ENCODE measurements at places on chromosomes 4 and X.

DNA sequence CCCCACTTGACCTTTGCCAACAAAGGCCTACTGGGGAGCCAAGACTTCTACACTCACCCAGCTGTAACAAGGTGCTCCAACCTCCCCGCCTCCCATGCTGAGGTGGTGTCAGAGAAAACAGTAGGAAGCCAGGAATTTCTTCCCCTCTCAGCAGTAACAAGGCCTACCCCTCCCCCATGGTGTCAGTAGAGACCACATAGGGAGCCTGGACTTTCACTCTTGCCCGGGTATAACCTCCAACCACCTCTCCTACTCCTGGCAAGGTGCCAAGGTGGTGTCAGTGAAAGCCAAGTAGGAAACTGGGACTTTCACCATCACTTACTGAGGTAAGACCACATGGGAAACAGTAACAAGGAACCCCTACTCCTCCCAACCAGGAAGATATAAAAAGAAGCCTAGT is 93.1 kb downstream of the SLC16A2 start:
- no peak for DNase-seq

DNA sequence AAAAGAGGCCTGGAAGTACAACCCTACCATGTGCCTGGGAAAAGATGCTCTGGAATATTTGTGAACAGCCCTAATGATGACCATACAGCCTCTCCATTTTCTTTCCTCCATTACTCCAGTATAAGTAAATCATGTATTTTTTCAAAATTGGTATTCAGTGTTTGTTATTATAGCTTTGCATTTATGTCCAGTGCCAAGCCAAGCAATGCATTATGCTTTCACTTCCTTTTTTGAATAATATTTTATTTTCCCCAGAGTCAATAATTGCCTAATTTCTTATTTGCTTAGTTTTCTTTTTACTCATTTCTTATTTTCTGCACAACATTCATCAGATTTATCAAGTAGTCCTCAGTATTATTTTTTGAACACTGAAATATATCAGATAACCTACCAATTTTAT is 49.3 kb upstream of the EOLA2 start:
- no peak for DNase-seq

- no peak for DNase-seq
These were observed at the start of gene ANK2 for GRCh38 chr4:113049421-113050370. TSS of gene ANK2 (plus strand) at chr4:113049653. CDS start at chr4:113049729, 76 bp downstream.

GRCh38 chr4:76214177-76214675 is 602 bp upstream of the SCARB2 start:
- DNase-seq: no peak

- no peak for DNase-seq
These were observed 7.6 kb upstream of the GUF1 start for GRCh38 chr4:44670506-44671199.

DNA sequence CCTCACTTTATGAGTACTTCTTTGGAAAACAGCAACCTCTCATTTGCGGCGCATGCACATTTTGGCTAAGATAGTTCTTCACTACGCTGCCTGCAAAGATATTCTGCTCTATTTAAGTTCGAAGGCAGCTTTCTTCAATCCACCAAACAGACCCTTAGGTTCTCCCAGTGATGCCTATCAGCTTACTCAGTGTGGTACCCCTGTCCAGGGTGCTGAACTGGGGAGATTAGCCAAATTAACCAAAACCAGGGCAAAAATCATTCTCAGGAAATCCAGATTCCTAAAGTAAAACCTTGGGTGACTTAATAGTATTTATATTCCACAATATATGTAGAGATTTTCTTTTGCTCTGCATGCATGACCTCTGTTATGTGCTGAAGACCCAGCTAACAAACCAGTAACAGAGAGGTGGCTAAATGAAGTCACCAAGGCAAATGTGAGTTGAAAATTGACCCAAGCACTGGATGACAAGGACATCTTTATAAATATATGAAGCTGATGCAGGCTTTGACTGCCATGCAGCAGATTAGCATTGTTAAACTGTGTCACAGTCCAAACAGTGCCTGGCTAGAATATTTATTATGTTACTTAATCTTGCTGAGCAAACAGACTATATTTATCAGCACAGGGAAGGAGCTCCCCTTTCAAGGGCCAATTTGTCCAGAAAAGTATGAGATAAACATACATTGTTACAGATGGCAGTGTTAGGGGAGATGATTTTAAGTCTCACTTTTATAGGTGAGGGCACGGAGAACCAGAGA is 418.2 kb downstream of the STIM2 start:
- DNase-seq: no peak

GRCh38 chr4:3340700-3341083 is 47.9 kb downstream of the RGS12 start:
- DNase-seq: no peak

- DNase-seq: no peak
These were observed 680 bp downstream of the MAEA start for GRCh38 chr4:1290165-1290977.

- DNase-seq: no peak
These were observed 425.7 kb downstream of the PABPC4L start for GRCh38 chr4:133775881-133776280.

GRCh38 chrX:106585478-106585877 is 26.3 kb upstream of the RADX start:
- DNase-seq: no peak

- DNase-seq: no peak
These were observed 2.0 kb downstream of the HS3ST1 start for GRCh38 chr4:11426731-11427120.

GRCh38 chrX:9957743-9958142 is 9.4 kb upstream of the CLDN34 start:
- DNase-seq: no peak

DNA sequence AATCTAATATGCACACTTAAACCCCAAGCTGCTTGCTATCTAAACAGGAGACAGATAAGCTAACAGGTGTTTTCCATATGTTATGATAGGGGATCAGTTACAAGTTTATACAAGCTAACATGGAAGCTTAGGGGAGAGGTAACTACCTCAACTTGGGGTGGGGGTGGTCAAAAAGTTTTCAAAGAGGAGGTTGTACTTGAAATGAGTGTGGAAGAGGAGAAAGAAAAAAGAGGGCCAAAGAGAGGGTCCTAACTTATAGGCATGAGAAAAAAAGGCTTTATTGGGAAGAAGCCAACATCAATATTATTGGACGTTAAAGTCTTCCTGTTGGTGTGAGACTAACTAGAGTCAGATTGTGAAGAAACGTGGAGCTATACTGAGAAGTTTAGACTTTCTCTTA is 205.9 kb downstream of the NDST4 start:
- no peak for DNase-seq

DNA sequence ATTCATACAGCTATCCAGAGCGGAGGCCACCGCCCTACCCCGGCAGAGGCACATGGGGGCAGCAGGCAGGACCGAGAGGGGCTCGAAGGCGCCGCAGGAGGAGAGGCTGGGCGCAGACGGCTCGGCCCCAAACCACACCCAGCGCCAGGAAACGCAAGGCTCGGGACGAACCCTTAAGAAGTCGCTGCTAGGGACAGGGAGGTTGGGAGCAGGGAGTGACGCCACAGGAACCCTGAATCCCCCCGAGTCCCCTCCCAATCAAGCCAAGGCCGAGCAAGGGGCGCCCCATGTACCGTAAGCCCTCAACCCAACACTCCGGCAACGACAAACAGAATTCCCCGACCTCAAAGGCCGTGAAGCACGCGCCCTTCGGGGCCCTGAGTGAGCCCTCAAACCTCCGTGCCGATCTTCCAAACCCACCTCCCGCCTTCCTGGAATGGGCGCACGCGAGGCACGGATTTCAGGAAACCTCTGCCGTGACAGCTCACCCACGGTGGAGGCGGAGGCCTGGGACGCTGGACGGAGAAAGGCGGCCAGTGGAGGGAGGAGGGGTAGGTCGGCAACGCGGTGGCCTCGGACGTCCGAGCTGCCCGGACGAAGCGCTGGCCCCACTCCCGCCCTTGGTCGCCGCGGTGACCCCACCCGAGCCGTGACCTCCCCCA is 1.8 kb downstream of the ZFYVE28 start:
- DNase-seq: no peak

DNA sequence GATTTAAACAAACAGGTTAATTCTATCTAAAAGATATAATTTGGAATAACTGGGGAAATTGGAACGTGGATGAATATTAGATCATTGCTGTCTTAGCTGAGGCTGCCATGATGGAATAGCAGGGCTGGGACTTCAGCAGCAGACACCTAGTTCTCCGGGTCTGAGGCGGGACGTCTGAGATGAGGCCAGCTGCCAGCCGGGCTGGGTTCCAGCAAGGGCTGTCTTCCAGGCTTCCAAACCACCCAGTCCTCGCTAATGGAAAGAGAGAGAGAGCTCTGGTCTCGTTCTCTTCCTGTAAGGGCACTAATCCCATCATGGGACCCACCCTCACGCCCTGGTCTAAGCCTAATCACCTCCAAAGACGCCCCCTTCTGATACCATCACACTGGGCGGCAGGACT is 85.7 kb downstream of the ADRA2C start:
- no peak for DNase-seq

DNA sequence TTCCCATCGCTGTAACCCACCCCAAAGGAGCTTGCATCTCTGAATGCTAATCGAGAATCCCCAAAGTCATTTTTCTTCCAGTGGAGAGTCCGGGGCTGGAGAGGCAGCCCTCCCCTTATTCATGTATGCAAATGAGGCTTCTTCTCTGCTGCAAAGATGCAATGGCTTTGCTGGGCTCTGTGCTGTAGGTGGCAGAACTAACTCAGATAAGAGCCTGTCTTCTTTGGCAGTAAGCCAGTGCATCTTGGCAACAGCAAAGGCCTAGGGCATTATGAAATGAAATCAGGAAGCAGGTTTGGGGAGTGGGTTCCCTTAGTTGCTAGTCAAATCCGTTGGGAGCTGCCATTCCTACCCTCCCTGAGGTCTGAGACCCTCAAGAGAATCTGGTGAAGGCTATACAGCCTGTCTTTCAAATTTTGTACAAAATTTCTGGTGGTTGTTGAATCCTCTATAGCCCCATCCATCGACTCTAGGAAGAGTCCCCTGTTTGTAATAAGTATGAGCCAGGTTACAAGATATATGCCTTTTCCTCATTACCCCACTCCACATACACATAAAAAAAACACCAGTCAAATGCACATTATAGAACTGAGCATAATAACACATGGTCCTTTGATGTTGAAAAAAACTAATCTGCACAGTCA is 290.6 kb upstream of the TAPT1 start:
- DNase-seq: no peak

DNA sequence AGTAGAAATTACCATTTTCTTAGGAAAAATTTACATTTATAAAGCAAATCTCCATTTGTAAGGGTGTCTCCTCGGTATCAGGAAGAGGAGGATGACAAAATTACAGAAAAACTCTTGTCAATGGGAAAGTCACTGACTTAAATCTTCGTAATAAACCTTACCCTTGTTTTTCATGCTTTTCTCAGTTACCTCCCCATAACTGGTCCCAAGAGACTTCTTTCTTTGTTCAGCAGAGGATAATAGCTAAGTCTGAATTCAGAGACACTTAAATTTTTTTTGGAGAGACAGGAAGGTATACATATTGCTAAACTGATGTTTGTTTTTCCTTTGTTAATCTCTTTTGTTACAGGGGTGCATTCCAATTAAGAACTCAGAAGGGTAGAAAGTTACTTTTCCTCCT is 125.5 kb upstream of the JADE1 start:
- DNase-seq: no peak

GRCh38 chr4:40317916-40318658 is 17.0 kb upstream of the CHRNA9 start:
- DNase-seq: no peak

- DNase-seq: no peak
These were observed 137.8 kb downstream of the SCFD2 start for GRCh38 chr4:53228036-53228435.

- DNase-seq: no peak
These were observed 55.6 kb upstream of the SLC39A8 start for GRCh38 chr4:102400898-102401297.

- no peak for DNase-seq
These were observed 9.5 kb downstream of the ASB5 start for GRCh38 chr4:176259330-176260090.

- no peak for DNase-seq
These were observed 130.7 kb downstream of the NR3C2 start for GRCh38 chr4:148311526-148311925.

DNA sequence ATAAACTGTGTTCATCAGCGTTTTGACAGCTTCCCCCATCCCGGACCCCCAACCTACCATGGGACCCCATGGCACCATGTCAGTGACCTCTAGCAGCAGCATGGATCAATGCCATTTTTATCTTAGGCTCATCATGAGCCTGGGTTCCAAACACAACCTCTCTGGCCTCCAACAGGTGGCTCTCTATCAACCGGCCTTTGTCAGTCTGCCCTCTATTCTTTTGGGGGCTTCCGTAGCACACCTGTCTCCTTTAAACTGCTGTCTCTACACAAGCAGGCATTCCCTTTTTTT is 721 bp upstream of the TMEM150C start:
- no peak for DNase-seq

GRCh38 chr4:121108557-121108956 is 36.2 kb upstream of the NDNF start:
- DNase-seq: no peak

DNA sequence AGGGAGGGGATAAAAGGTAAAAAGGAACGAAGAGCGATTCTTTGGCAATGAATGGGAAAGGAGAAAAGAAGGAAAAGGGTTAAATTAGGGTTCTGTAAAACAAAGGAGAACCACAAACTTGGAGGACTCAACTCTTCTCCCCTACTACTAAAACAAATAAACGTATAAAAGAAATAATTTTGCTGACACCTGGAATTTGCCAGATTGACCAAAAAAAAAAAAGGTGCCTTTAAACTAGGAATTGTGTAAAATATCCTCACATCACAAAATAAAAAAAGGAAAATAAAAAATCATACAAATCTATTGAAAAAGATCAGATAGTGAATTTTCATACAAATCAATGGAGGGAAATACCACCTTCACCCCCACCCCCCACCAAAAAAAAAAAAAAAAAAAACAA is 129.3 kb downstream of the BMPR1B start:
- DNase-seq: no peak

GRCh38 chr4:120769227-120769626 is 153.3 kb downstream of the PRDM5 start:
- no peak for DNase-seq

- DNase-seq: no peak
These were observed 202.9 kb upstream of the BOD1L1 start for GRCh38 chr4:13830449-13830848.

- DNase-seq: no peak
These were observed 73.9 kb upstream of the DIPK2B start for GRCh38 chrX:45274576-45274975.

- DNase-seq: no peak
These were observed 13.4 kb downstream of the EVC start for GRCh38 chr4:5724377-5724776.

- no peak for DNase-seq
These were observed 21.0 kb upstream of the IL13RA2 start for GRCh38 chrX:115038406-115038805.

DNA sequence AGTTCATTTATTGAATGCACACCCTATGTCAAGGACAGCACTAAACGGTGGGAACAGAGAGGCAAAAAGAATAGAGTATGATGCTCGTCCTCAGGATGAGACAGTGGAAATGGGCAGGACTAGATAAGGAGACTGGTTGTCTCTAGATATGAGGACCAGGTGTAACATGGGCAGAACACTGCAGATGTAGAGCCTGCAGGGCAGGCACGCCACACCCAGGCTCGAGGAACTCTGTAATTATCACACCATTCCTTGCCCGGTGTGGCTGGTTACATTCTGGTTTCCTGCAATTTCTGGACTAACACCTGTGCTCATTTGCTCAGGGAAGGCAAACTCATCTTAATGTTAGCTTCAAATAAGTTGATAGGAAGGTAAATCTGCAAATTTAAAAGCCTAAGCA is 334.4 kb downstream of the DHX15 start:
- DNase-seq: no peak
